ENCODE measurements at places on chromosomes 3 and 15. TPM values are rescaled to one million over a fixed set of nuclear protein-coding genes. Genes with fewer than 3 reads are reported as not detected.
A peak's percentile ranks its signal among the peaks of the same experiment; 100 is the strongest.

The SENP2 gene
- total RNA-seq, result 33.0 TPM

The UBAP1L gene
- total RNA-seq, result 2.2 TPM

The FGD5 gene
- 10.1 TPM for total RNA-seq

The MINAR1 gene
- 3.9 TPM for total RNA-seq

DNA sequence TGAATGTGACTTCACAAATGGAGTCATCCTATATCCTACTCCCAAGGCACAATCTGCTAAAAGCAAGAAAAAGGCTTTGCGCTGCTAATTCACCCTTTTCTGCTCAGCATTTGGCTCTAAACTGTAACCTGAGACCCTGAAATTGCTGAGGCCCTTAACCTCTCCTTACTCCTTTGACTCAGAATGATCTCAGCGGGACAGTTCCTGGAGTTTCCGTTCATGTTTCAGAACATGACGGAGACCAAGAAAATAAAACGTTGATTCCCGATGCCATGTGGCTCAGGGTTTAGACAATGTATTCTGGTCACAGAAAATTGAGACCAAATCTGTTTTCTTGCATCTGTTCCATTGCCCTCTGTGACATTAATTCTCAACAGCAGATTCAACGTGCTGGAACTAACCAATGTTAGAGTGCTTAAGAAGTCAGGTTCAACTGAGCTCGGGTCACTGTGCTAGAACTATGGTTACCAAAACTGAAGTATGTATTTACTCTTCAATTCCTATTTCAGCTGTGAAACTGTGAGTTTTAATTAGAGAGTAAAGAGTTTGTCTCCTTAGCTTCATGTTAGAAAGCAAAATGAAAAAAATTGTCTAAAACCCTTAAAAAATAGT lies 45.4 kb upstream of the TMC3 start:
- DNase-seq, result peak; percentile 10

DNA sequence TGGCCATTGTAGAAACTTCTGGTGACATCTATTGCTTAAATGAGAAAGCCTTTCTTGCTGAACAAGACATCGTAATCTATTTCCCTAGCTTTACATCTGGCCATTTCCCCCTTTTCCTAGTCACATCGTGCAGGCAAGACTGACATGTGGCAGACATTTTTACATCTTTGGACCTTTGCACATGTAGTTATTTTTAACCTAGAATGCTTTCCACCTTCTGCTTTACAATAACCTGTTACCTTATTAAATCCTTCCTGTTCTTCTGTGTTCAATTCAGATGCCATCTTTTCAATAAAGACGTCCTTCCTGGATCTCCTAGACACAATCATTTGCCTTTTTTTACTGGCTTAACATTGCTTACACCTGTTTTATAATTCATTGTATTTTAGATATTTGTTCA lies 343.3 kb downstream of the DIPK2A start:
- DNase-seq, result no peak

GRCh38 chr3:124635169-124635539 lies 95.1 kb upstream of the UMPS start:
- no peak for DNase-seq

GRCh38 chr3:42402394-42403096 lies 7.9 kb downstream of the LYZL4 start:
- DNase-seq, result no peak

GRCh38 chr15:47333734-47334133 lies 383.6 kb upstream of the SEMA6D start:
- DNase-seq, result no peak

GRCh38 chr3:166575161-166575560 lies 737.9 kb upstream of the BCHE start:
- no peak for DNase-seq

DNA sequence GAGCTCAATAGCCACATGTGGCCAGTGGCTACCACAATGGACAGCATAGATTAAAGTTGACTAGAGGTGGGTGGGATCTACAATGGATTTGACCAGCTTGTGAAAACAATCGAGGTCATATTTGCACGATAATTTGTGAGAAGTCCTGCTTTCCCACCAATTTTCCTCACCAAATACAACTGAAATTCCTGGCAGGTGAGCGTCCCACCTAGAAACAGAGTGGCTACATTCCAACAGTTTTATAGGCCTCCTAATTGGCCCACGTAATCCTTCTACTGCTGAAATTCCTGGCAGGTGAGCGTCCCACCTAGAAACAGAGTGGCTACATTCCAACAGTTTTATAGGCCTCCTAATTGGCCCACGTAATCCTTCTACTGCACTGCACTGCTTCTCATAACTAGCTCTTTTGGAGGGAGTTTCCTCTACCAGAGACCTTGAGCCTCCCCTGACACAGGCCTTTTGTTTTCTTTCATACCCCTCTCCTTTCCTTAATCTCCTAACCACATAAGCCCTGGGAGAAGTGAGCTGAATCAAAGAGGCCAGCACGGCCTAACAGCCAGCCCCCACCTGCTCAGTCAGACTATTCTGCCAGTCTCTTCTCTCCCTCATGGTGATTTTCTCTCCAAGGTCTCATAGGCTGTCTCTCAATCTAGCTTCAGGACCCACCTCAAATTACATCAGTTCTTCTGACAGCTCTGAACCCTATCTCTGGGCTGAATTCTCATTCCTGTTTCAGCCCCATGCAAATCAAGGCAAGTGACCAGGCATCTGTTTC lies 80.2 kb downstream of the BFSP2 start:
- DNase-seq, result no peak

DNA sequence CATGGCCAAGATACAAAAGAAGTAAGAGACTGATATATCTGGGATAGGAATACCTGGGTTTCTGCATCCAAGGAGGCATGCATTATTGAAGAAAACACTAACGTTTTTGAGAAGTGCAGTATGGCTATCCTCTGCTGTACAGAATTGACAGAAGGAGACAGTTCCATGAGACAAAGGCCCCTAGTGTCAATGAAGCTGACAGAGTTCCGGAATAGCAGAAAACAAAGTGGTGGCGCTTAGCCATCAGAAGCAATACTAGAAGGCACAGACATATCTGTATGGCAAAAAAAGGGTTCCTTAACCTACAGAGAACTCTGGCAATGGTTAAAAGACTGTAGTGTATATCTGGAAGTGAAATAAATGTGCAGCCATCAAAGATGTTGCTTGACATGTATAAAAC lies 77.8 kb downstream of the VGLL3 start:
- no peak for DNase-seq

DNA sequence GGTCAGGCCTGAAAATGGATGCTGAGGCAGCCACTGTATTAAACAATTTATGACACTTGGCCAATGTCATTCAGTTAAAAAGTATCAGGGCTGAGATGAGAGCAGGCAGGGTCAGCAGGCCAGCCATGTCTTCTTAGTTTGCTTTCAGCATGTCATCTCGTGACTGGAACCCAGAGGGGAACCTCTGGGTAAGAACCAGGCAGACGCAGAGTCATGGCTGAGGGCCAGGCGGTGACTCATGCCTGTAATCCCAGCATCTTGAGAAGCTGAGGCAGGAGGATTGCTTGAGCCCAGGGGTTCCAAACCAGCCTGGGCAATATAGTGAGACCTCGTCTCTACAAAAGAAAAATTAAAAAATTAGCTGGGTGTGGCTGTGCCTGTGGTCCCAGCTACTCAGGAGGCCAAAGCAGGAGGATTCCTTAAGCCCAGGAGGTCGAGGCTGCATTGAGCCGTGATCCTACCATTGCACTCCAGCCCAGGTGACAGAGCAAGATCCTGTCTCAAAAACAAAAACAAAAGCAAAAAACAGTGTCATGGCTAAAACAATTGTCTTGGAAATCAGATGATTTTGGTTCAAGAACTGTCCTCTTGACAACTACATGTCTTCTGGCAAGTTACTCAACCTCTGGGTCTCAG lies 11.7 kb downstream of the BCL2L10 start:
- DNase-seq, result peak; percentile 81

- peak; percentile 44 for DNase-seq
Measured at GRCh38 chr3:184472723-184473428, 88.7 kb upstream of the EPHB3 start.

DNA sequence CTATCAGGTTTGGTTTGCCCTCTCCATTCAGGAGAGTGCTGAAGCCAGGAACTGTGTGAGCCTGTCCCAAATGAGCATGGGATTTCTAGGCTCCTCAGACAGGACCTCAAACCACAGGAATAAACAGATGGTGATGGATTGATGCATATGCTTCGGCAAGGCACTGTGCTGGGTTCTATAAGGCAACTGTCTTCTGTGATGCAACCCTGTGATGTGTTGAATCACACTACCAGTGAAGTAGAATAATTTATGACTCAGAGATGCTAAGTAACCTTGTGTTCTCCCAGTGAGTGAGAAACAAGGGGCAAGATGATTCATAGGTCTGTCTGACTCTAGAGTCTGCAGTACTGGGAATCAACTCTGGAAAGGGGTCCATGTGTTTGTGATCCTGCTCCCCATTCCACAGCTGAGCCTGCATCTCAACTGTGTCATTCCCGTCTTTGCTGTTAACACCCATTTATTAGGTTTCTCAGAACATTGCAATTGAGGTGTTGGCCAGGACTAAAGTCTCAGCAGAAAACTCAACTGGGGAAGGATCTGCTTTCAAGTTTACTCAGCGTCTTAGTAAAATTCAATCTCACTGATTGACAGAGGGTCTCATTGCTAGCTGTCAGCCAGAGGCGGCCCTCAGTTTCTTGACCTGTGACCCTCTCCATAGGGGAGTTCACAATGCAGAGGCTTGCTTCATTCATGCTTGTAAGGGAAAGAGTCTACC lies 510.1 kb upstream of the CFAP20DC start:
- DNase-seq, result peak; percentile 19

DNA sequence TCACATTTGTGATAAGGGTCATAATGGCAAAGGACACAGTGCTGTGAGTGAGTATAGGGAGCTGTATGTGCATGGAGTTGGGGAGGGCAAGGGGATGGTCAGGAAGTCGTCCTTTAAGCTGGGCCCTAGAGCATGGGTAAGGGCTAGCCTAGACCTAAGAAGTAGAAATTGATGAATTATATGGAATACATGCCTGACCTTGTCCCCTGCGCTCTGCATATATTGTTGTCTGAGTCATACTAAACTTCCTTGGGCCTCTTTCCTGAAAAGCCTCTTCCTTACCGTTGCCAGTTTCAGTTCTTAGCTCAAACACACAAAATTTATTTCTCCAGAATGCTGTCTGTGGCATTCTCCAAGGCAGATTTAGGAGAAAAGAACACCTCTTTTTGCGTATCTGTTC lies 4.6 kb downstream of the SNRK start:
- peak; percentile 27 for DNase-seq

DNA sequence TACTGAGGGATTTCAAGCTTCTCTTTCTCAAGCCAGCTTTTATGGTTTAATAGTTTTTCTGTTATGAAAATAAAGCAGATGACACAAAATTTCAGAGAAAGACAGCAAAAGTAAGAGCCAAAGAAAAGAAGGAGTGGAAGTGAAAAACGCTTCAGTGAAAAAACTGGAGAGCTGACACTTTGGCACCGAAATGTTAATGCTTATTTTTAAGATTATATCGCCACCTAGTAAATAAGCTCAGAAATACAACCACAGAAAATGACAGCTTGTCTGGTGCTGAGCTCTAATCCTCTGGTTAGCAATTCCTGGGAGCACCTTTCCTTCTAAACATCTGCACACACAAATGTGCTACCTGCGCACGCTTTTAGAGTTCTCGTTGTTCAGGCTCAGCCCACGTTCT lies 101.6 kb downstream of the ZPLD1 start:
- peak; percentile 69 for DNase-seq

GRCh38 chr3:125662675-125663074 lies 67.4 kb upstream of the OSBPL11 start:
- no peak for DNase-seq

GRCh38 chr15:82663186-82663600 lies 16.0 kb upstream of the CPEB1 start:
- peak; percentile 40 for DNase-seq
